ENCODE measurements at places on chromosomes 6 and 20.
A peak's percentile ranks its signal among the peaks of the same experiment; 100 is the strongest.

GRCh38 chr6:154187714-154188113, 148.7 kb downstream of the OPRM1 start:
- DNase-seq, result no peak

DNA sequence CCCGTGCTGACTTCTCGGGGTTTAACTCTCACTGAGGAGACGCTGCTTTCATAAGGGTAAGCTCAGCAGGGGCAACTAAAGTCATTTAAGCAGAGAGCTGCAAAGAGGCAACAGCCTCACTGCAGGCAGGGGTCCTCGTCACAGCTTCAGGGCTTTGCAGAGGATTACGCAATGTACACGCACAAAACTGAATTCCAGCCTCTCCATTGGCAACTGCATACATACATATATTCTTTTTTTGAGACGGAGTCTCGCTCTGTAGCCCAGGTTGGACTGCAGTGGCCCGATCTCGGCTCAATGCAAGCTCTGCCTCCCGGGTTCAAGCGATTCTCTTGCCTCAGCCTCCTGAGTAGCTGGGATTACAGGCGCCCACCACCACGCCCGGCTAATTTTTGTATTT, 2.4 kb downstream of the GMEB2 start:
- no peak for DNase-seq

- no peak for DNase-seq
Measured at GRCh38 chr6:43442935-43443334, 12.4 kb downstream of the DLK2 start.

GRCh38 chr20:50215926-50216325, 25.3 kb downstream of the CEBPB start:
- DNase-seq, result peak; percentile 64

DNA sequence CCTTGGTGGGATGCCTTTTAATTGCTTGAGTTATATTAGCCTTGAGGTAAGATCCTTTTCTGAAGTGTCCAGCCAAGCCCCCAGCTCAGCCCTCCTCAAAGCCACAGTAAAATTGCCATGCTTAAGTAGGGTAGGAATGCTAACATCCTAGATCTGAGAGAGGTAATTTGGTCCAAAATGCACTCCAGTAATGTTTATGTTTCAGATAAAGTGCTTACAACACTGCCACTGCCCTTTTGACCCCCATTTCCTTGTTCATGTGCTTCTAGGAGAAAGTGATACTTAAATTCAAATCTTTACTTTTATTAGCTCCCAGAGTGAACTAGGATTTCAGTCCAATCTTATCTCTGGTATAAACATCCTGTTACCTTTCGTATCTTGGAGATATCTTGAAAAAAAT, 318.0 kb downstream of the BMP2 start:
- peak; percentile 15 for DNase-seq

- peak; percentile 80 for DNase-seq
Measured at GRCh38 chr20:32463642-32464400, 105.7 kb downstream of the ASXL1 start.

GRCh38 chr20:9081423-9081966, 12.6 kb downstream of the PLCB4 start:
- DNase-seq, result no peak

- no peak for DNase-seq
Measured at GRCh38 chr6:62045502-62045901, 240.5 kb downstream of the KHDRBS2 start.

- DNase-seq, result no peak
Measured at GRCh38 chr6:89887452-89888137, 6.7 kb upstream of the GJA10 start.

GRCh38 chr6:148747145-148747470, 278 bp downstream of the UST start:
- DNase-seq, result no peak

DNA sequence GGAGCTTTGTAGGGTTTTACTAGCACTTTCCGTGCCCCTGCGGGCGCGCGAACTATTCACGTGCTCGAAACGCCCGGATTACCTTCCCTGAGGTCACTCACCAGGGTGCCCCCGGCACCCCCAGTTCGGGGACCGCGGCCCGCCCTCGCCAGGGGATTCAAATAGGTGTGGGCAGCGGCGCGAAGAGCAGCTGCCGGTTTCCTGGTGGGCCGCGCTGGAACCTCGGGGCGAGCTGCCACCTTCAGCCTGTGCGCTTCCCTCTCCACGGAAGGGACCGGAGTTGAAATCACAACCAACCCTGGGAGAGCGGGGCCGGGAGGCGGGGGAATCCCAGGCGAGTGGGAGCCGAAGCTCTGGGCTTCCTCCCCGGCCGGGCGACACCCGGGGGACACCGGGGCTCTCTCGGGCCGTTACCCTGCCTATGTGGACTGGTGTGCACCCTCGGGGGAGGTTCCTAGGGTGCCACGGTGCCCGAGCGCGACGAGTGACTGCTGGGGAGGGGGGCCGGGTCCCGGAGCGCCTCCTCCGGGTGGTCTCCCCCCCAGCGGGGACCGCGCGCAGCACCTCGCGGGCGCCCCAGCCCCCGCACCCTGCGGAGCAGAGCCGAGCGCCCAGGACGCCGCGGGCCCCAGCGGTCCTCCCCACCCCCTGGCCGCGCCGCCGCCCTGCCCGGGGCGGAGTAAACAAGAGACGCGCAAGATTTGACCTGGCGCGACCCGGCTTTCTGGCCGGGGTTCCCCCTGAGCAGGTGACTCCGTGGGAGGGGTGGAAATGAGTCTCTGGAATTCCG, 2.1 kb upstream of the HIVEP2 start:
- peak; percentile 80 for DNase-seq

DNA sequence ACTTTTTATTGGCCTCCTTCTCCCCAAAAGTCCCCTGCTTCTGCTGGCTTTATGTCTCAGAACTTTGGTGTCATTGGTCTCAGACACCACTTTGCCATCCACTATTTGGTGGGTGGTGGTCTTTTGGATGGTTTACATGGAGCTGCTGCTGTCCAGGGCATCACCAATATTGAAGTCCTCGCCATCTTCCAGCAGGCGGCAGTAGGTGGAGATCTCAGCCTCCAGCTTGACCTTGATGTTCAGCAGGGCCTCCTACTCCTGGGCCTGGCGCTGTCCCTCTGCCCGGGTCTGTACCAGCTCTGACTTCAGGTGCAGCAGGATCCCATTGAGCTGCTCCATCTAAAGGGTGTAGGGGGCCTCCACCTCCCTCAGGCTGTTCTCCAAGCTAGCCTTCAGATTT, 148.4 kb upstream of the FOXA2 start:
- no peak for DNase-seq

- no peak for DNase-seq
Measured at GRCh38 chr20:33147299-33147698, 20.7 kb upstream of the BPIFA2 start.

GRCh38 chr6:133895573-133896343, 6.8 kb downstream of the TCF21 start:
- peak; percentile 25 for DNase-seq

- DNase-seq, result no peak
Measured at GRCh38 chr6:4178737-4179333, 43.5 kb upstream of the ECI2 start.

DNA sequence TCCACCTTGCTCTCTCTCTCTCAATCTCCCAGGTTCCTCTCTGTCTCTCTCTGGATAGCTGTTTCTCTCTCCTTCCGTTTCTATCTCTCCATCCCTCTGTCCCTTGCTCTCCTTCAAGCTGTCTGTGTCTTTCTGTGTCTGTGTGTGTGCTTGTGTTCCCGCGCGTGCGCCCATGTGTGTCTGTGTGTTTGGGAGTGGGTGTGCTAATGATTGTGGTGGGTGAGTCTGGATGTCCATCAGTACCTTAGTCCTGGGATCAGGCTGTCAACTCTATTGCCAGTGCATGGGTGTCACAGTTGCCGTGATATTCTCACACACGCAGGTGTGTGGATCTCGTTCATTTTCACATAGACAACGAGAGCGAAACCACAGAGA, 1380.6 kb upstream of the DEFB115 start:
- DNase-seq, result no peak

- peak; percentile 90 for DNase-seq
Measured at GRCh38 chr6:156780102-156780641, 3.0 kb downstream of the ARID1B start.

DNA sequence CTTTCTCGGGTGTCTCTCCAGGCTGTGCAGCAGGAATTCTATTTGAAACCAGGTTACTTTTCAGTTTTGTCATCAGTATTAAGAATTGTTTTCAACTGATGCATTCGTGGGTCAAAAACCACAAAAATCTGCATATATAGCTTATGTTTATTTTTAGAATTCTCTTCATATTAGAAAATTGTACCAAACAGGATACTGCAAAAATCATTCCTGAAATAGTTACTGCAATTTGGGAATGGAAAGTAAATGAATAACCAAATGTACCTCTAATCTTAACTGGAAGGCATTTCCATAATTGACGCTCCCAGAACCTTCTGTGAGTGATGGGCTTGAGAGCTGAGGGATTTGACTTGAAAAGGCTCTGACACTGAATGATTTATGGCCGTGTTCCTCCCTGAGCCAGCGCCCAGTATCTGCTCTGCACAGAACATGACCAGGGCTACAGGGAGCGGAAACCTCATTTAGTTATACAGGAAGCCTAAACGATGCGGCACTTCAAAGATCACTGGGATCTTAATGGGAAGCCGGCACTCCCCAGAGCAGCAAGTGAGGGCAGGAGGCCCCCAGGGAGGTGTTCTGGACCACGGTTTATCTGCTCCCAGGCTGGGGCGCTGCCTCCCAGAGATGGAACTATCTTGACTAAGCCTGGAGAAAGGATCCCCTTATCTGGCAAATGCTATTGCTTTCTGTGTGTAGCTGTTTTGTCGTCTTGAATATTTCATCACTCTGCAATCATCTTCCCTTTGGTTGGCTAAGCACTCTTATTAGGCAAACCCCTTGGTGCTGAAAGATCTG, 446.0 kb downstream of the QKI start:
- no peak for DNase-seq

- DNase-seq, result no peak
Measured at GRCh38 chr6:157265635-157266034, 57.7 kb downstream of the TMEM242 start.

DNA sequence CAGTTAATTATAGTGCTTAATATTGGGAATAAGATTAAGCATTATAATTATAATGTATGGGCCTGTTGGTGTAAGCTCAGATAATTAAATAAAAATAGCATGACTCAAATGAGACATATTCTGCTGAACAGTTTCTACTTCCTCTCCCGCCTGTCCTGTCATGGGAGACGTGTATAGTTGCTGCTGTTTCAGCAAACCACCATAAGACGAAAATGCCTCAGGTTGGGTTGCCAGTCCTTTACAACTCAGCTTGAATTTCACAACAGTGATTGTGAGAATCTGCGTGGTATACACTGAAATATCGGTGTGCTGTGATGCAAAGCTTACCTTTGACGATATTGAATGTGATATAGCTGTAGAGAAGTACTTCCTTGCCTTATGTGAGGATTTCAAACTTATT, 99.5 kb downstream of the POPDC3 start:
- DNase-seq, result no peak

DNA sequence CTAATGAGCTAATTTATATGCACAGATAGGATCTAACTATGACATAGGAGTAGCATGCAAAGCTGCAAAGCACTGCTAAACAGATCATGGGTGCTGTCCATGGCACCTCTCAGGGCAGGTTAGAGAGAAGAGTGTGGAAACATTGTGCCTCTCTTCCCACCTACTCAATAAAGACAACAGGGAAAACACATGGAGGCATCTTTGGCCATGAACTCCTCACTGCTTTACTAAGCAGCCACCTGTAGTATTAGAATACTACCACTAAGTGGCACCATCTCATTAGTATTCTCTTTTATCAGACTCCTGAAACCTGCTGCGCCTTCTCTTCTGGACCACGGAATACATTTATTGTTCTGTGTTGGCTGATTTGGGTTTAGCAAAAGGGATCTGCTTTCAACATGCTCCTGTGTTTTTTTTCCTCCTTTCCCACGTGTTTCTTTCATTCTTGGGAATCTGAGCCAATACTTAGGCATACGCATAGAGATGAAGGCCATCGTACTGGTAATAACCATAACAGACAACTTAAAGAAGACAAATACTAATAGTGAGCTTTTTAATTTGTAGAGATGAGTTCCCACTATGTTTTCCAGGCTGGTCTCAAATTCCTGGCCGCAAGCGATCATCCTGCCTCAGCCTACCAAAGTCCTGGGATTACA, 9.4 kb upstream of the HDDC2 start:
- DNase-seq, result peak; percentile 69

DNA sequence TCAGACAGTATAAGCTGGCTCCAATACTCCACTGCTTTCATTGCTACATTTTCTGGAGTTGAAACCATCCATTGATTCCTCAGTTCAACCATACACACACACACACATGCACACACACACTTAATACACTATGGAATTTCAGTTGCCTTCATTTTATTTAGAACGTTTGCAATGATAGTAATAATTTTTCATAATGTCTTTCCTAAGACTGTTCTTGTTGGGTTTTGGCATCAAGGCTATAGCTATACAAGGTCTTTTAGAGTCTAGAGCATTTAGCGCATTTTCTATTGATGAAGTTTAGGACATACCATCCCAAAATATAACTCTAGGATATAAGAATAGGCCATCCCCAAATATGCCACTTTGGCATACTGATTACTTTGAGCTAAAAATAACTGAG, 15.5 kb upstream of the TPD52L1 start:
- no peak for DNase-seq

DNA sequence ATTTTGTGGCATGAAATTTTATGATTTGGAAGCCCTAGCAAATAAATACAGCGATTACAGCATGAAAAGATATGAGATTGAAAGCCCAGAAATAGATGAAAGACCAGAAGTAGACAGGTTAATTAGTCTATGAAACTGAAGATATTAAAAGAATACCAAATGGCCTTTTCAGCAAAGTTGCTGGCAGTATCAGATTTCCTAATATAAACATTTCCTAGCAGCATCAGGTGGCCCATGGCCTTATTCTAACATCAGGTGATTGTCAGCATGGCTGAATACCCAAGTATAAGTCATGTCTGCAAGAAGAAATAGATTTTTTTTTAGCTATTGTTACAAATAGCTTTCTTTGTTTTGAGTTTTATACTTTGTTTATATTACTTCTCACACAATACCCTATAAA, 93.2 kb downstream of the CLVS2 start:
- DNase-seq, result no peak

DNA sequence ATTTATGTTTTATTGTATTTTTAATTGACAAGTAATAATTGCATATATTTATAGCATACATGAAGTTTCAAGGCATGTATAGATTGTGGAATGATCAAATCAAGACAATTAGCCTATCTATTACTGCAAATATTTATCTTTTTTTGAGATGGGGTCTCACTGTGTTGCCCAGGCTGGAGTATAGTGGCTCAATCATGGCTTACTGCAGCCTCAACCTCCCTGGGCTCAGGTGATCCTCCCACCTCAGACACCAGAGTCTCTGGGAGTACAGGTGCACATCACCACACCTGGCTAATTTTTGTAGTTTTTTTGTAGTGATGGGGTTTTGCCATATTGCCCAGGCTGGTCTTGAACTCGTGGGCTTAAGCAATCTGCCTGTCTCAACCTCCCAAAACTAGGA, 16.2 kb upstream of the FUCA2 start:
- no peak for DNase-seq
